ENCODE measurements at places on chromosomes 11 and 22. TPM values are rescaled to one million over a fixed set of nuclear protein-coding genes. Genes with fewer than 3 reads are reported as not detected.

Gene DAGLA
- 6.4 TPM for total RNA-seq

Gene VWA5A
- total RNA-seq = 0.23 TPM

Gene MTFP1
- total RNA-seq = 71.9 TPM

Gene MPZL2
- not detected for total RNA-seq

Gene LRRC56
- 0.87 TPM for total RNA-seq

Gene C22orf15
- not detected for total RNA-seq

Gene MMP27
- total RNA-seq = not detected

Gene AASDHPPT
- 35.1 TPM for total RNA-seq

Gene RIC8A
- total RNA-seq = 109 TPM
